ENCODE measurements at places on chromosomes 5 and 9.

DNA sequence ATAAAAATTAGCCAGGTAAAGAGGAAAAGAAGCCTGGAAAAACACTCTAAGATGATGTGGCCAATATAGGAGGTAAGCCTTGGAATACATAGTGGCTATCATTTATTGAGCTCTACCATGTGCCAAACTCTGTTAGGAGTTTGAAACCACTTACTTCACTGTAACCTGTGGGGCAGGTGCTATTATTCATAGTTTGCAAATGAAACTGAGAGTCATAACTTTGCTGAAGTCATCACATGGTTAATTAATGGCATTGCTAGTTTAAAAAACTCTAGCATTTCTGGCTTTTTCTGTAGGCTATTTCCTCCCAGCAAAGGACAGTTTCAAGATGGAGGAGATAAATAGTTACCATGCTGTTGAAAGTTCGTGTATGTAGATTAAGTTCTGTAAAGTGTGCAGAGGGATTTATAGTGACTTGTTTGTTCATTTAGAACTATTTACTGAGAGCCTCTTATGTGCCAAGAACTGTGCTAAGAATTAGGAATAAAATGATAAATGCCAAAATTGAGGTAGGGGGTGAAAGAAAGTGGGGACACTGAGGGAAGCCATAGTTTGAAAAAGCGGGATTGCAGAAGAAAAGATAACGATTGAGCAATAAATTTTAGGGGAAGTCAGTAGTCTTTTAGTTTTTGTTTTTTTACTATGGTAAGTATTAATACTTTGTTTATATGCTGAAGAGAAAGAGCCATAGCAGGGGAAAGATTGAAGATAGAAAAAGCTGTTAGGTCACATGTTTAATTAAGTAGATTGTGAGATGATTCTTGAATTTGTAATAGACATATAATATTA lies 57.2 kb downstream of the WDR70 start:
- no peak for DNase-seq

DNA sequence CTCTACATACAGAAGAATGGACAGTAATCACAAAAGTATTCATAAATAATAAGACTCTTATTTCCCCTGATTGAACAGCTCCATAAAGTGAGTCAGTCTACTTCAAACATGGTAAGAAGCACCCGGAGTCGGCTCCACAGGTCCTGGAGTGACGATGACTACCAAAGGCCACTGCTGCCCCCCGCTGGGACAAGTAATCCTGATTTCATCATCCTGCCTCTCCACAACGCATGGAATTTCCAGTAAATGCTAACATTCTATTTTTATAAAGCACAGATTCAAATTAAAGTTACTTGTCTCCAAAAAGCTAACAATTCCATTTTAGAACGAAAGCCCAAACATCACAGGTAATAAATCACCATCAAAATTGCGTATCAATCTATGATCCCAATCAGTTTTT lies 16.2 kb downstream of the ATPSCKMT start:
- peak; percentile 96 for DNase-seq

DNA sequence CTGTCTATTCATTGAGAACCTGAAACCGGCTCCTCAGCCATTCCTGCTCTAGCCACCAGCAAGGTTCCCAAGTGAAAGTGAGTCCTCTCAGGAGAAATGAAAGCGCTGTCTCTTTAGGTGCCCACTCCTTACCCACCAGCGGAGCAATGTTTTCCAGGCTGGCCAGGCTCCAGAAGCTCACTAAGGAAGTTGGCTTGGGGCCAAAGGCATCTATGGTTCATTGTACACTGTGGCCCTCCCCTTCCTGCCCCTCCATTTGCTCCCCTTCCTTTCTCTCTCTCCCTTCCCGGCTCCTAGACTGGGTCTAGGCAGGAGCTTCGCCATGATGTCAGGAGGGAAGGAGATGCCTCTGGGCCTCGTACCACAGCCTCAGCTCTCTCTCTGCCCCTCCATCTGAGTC lies 1.1 kb upstream of the GABRP start:
- DNase-seq, result no peak

- peak; percentile 55 for DNase-seq
Observed at GRCh38 chr5:138179277-138179857, 455 bp downstream of the KIF20A start.

- DNase-seq, result no peak
Observed at GRCh38 chr9:114924327-114924726, 6.1 kb downstream of the TNFSF8 start.

- DNase-seq, result peak; percentile 66
Observed at GRCh38 chr9:121609822-121610637, 41.4 kb upstream of the DAB2IP start.

DNA sequence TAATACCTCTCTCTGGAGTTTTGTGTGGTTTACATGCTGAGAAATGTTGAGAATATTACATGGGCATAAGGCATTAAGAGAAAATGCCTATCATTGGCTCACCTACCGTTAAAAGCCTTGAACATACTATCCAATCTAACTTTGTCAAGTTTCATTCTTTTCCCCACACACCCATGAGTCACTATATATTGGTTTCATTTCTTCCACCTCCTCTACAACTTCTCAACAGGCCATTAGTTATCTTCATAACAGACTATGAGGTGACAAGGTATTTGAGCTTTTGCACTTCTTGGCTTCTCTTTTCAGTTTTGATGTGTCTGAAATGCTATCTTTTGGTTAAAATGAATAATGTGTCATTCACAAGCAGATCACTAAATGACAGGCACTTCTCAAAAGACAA lies 288.0 kb downstream of the KCNN2 start:
- DNase-seq, result no peak

DNA sequence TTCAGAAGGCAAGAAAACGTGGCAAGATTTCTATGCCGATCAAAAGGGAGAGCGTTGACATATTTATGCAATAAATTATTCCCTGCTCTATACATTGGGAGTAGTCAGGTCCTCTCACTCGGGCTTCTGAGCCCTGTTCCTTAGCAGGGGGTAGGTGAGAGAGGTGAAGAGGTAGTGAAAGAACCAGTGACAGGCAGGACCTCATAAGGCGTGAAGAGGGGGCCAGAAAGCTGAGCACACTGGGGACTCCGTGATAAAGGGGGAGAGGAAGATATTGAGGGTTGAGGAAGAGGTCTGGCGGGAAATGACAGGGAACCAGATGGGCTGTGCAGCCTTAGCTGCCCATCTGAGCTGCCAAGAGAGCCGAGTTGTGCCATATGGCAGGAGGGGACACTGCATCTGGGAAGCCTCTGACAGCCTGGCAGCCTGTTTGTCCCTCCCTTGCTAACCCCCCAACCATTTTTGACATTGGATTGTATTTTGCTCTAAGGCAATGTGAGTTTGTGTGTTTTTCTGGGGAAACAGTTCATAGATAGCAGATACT lies 782 bp upstream of the CDC20B start:
- DNase-seq, result no peak

DNA sequence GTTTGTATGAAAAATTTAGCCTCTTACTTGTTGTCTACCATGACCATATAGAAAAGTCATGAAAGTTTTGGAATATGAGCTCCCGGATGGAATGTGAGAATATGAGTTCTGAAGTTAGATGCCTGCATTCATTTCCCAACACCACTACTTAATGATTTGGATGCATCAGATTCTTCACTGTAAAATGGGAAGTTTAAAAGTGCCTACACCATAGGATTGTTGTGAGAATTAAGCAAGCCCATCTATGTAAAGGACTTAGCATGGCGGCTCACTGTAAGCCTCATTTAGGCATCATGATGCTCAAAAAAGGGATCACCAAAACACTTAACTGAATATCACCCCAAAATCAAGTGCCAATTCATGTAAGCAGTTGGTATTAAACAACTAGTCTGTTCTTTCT lies 177.3 kb downstream of the RAB3C start:
- DNase-seq, result no peak

DNA sequence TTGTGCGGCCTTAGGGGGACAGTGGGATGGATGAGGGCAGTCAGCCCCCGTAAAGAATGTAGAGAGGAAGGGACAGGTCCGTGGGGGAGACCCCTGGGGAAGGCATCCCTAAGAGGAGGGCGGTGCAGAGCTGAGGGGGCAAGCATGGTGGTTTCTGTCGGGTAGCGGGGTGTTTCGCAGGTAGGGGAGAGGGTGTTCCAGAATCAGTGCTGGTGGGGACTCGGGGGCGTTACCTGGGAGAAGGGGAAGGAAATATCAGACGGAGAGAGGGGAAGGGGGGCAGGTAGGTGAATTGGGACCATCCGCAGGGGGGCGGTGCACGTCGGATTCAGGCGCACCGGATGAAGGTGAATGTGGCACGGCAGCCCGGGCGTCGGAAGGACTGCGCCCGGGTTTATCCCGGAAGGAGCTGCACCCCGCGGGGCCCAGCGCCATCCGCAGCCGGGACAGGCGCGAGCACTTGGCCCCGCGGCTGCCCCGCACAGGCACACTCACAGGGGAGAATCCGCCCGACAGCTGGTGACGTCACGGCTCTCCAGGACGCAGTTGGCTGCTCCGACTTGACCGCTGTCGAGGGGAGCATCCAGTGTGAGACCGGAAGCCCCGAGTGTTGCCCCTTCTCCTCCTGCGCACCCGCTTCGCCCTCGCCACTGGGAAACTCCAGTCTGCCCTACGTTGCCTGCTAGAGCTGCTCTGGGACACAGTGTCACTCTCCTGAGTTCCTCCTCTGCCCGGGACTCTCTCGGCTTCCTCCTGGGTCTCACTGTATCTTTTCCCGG lies 1.3 kb downstream of the CD72 start:
- DNase-seq, result peak; percentile 79

GRCh38 chr5:54390015-54390414 lies 65.5 kb upstream of the HSPB3 start:
- DNase-seq, result peak; percentile 76

DNA sequence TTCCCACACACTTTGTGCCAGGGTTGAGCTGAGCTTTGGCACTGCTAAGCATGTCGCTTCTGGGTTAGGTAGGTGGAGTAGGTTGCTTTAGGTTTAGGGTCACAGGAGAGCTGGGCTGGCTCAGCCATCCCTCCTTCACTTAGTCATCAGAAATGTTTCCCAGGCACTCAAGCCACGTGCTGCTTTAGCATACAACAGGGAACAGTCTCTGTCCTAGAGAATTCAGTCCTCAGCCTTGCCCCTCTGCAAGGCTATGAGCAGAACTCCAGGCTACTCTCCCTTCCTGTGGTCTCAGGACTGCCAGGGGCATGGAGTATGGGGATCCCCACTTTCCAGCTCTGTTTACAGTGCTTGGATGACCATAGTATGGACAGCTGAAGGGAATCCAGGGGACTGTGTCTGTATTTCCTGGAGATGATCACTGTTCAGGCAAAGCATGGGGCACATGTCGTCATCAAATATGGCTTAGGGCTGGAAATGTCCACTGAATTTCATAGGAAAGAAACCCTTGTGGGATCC lies 7.5 kb upstream of the ANKRD33B start:
- peak; percentile 87 for DNase-seq

DNA sequence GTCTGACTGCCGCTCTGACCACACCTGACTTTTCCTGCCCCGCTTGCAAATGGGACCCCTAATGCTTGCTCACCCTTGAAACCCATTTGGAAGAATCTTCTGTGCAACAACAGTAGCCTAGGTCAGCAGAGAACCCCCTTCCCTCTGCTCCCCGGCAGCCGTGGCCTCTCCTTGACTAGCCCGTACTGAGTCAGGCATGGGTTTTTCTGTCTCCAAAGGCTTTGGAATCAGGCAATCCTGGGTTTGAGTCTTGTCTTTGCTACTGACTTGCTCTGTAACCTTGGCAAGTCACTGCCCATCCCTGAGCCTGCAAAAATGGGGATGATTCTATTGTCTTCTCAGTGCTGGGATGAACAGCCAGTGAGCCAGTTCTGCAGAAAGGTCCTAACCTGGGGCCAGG lies 135.4 kb downstream of the RGS3 start:
- peak; percentile 45 for DNase-seq

DNA sequence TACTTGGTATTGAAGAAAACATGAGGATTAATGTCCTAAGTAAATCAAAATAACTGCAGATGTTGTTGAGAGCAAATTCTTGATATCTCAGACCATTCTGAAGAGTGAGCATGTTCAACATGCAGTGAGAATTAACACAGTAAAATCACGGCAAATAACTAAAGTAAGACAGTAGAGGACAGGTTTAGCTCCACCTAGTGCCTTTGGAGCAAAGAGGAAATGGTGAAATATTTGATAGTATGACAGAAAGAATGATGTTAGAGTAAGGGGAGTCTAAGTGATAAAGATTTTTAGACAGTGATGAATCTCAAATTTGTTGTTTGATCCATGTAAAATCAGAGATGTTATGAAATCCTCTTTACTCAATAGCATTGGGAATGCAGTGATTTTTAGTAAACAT lies 424.2 kb downstream of the TMEM161B start:
- DNase-seq, result no peak

- DNase-seq, result no peak
Observed at GRCh38 chr9:108815156-108815555, 40.6 kb downstream of the ACTL7B start.

DNA sequence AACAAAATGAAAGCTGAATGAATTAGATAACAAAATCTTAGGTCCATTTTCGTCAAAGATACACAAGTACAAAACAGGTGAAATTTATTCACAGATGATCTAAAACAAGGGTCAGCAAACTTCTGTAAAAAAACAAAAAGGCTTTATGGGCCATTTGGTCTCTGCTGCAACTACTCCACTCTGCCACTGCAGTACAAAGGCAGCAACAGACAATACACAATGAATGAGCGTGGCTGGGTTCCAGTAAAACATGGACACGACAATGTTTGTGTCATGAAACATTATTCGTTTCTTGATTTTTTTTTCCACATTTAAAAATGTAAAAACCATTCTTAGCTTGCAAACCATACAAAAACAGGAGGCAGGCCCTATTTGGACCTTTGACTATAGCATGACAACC lies 71.9 kb downstream of the ECPAS start:
- DNase-seq, result peak; percentile 6

GRCh38 chr5:134127988-134128647 lies 13.6 kb downstream of the TCF7 start:
- DNase-seq, result no peak

GRCh38 chr5:133775584-133776304 lies 163.4 kb upstream of the FSTL4 start:
- no peak for DNase-seq

GRCh38 chr5:1405539-1406530 lies 39.4 kb downstream of the SLC6A3 start:
- no peak for DNase-seq

DNA sequence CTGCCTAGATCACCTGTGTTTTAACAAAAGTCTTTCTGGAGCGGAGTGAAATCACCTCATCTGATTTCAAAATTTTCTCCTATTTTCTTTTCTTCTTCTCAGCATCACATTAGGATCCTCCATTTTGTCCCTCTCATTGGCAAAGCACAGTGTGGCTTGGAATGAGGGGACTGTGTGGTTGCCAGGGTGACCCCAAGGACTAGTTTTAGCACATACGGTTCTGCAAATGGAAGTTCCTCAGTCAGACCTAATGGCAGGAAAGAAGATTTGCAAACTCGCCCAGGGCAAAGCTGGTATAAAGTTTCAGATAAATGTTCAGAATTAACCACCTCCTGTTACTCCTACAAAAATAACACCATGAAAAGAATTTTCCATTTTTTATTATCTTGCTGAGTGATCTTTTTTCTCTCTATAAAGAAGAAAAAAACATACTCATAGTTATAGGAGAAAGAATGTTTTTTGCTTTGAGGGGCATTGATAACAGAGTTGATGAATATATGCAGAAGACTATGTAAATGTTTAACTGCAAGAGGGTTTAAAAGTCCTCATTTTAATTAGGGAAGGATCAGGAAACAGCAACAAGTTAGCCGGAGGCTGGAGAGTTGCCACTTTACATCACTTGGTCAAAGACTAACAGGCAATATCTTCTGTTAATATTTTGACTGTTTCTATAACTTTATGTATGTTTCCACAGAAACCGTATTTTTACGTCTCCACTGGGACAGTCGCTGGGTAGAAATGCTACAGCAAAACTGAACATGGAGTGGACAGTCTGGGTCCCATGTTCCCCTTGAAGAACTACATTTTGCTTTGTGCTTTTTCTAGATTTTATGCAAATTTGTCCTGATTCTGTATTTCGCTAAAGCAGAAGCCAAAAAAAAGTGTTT lies 257.8 kb downstream of the NR2F1-AS1 start:
- no peak for DNase-seq
